ENCODE measurements at places on chromosomes 2 and 18.

GRCh38 chr2:236688563-236689392 is 119.2 kb downstream of the ACKR3 start:
- no peak for DNase-seq

- no peak for DNase-seq
Measured at GRCh38 chr2:215120401-215120800, 18.0 kb downstream of the ABCA12 start.

DNA sequence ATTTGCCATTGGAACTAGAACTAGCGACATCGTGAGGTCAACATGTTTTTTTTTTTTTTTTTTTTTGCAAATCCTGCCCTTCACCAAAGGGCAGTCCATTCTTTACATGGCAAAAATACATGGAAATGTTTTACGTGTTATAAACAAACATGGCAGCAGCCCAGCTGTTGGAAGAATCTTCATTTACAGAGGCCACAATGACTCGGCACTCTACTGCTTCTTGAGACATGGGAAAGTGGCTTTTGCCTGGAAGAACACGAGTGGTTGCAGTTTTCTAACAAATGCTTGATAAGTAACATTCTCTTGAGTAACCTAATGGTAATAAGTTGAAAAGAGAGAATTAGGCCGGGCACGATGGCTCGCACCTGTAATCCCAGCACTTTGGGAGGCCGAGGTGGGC is 22.8 kb upstream of the POLR1B start:
- DNase-seq, result no peak

GRCh38 chr2:179037807-179038206 is 12.1 kb downstream of the CCDC141 start:
- no peak for DNase-seq

GRCh38 chr18:8008033-8008432 is 440.9 kb downstream of the PTPRM start:
- DNase-seq, result no peak

Measured in muscle of leg (tissue), 16 donors.